GM03348 (cell line): ENCODE measurements at places on chromosomes 13 and 19.

GRCh38 chr13:40680659-40681323, 14.3 kb upstream of the FOXO1 start:
- DNase-seq = no peak

GRCh38 chr19:47438793-47439220, 19.5 kb upstream of the MEIS3 start:
- DNase-seq = no peak

GRCh38 chr13:47665043-47665442, 336.0 kb downstream of the SUCLA2 start:
- no peak for DNase-seq

DNA sequence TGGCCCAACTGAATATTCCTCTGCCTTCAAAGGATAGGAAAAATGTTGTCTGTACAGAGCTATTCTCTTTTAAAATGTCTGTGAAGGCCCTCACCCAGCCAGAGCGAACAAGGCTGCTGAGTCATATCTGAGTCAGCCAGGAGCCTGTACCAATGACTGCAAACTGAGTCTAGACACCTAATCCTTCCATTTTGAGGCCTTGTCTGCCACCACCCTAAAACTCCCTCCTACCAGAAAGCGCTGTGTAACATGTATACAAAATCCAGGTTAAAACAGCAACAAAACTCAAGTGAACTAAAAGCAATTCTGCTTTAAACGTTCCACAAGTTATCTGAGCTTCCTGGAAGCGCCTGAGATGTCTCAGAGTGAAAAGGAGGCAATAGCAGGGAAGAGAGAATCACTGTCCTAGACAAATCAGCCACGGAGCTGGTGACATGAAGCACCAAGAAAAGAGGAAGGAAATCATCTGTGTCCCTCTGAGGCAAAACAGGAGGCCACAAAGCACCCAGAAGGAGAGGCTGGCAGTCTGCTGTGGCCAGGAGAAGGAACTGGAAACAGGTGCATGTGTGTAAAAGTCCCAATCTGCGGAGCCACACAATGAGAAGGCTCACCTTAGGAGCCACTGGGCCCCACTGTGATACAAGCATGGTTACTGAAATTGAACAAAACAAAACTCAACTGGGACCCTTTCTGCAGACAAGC, 10.2 kb downstream of the DHRS12 start:
- DNase-seq = peak; percentile 62

GRCh38 chr13:95485518-95486144, 66.9 kb upstream of the CLDN10 start:
- no peak for DNase-seq

GRCh38 chr19:28694812-28695211, 518.1 kb downstream of the UQCRFS1 start:
- no peak for DNase-seq

- no peak for DNase-seq
Observed at GRCh38 chr13:63024458-63024857, 1608.8 kb upstream of the PCDH20 start.

- peak; percentile 82 for DNase-seq
Observed at GRCh38 chr13:41562083-41562482, 104.7 kb downstream of the RGCC start.

- no peak for DNase-seq
Observed at GRCh38 chr13:73832128-73832588, 302.0 kb downstream of the KLF12 start.

DNA sequence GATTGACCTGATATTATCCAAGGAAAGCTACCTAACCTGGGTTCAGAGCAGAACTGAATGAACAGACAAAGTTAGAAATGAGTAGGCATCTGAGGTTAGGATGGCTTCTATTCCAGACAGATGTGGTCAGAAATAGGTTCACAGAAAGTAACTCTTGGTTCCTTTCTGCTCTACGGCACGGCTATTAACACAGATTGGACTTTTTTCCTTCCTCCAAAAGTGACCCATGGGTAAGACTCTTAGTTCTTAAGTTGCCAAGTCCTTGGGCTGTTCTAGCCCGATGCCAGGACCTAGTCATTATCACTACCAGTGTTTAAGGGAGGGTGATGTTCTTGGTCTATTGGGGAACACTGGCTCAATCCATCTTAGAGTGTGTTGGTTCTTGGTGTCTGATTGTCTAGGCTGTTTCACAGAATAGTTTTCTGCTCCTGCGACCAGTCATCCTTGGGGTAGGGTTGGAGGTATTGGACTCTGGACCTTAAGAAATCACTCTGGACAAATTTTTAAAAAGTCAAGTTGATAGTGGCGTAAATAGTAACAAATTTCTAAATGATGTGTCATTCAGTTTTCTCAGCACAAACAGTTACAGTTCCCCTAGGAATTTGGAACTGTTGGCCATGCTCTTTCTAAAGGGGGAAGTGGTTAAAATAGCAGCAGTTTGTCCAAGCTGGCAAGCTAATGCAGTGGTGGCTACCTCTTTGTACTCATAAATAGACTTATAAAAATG, 60.1 kb upstream of the MYCBP2 start:
- peak; percentile 77 for DNase-seq

GRCh38 chr13:22050951-22051563, 380.2 kb downstream of the FGF9 start:
- no peak for DNase-seq

- DNase-seq = no peak
Observed at GRCh38 chr13:106220211-106220610, 315.3 kb downstream of the EFNB2 start.

DNA sequence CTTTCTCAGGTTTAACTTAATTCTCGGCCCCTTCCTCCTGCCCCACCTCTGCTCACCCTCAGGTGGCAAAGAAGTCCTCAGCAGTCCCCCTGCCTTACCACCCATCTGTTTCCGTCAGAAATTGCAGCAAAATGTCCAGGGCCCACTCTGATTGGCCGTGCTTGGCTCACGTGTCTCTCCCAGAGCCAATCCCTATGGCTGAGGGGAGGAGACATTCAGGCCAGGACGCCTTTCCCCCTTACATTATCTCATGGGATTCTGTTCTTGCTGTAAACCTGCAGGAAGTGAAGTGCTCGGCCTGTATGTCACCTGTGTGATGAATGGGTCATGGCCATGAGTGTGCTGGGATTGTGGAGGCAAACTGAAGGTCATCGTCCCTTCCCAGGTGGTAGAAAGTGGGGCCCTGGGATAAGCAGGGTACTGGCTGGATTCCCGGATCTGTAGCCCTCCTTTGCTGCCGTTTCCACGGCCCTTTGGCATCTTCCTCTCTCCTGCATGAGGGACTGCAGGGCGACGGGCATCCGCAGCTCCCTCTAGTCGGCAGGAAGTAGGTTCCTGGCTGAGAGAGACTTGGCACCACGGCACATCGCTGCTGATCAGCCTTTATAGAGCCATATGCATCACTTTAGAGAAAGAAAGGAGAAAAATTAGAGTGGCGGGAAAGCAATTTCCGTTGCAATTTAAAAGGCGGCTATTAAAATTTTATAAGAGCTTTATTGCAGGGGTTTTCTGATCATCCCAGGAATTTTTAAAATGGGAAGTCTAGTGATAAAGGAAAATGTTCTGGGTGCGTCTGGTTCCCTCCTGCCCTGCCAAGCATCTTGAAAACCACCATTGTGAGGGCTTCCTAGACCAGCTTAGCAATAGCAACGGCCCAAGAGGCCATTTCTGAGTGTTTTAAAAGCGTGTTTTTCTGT, 118.2 kb downstream of the SIPA1L3 start:
- DNase-seq = no peak

- DNase-seq = peak; percentile 45
Observed at GRCh38 chr19:41192574-41193429, at the start of gene CYP2S1. Gene CYP2S1, plus strand, starts transcription at chr19:41193219. Its CDS starts 46 bp downstream, at chr19:41193265.

GRCh38 chr19:21202865-21203494, 61.1 kb downstream of the ZNF431 start:
- peak; percentile 49 for DNase-seq

DNA sequence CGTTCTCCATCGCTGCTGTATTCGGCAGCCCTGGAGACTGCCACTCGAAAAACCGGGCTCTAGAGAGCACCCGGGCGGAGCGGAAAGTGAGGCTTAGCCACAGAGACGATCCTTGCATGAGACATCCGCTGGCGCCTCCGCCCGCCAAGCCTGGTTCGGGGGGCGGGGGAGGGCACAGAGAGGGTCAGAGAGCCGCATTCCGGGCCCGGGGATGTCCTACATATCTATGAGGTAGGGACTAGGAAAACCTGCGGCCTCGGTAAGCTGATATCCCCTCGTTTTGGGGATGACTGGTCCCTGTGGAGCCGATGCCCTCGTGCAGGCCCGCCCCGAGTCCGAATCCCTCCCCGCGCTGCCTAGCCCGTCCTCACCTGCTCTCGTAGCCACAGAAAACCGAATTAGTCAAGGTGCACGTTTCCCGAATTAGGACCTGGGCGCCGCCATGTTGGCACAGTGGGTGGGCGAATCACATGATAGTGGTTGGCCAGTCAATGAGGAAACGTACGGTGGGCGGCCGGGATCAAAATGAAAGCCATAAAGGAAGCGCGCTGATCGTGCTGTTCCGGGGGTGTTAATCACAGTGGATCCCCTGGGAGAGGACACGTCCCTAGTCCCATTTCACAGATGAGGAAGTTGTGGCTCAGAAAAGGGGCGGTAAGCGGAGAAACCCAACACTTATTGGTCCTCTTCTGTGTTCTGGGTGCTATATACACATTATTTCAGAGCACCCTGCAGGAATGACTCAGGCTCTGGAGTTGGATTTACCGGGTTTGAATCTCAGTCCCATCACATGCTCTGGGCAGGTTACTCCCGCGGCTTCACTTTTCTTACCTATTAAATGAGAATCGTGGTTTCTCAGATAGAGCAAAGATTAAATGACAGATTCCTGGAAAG, at the start of gene TRMT1:
Gene TRMT1 (minus strand): TSS at position 459 of the 894 bp plus-strand sequence. CDS start 341 bp downstream, at position 118.
- DNase-seq = peak; percentile 93

- DNase-seq = no peak
Observed at GRCh38 chr19:2232286-2233151, 3.6 kb downstream of the PLEKHJ1 start.

DNA sequence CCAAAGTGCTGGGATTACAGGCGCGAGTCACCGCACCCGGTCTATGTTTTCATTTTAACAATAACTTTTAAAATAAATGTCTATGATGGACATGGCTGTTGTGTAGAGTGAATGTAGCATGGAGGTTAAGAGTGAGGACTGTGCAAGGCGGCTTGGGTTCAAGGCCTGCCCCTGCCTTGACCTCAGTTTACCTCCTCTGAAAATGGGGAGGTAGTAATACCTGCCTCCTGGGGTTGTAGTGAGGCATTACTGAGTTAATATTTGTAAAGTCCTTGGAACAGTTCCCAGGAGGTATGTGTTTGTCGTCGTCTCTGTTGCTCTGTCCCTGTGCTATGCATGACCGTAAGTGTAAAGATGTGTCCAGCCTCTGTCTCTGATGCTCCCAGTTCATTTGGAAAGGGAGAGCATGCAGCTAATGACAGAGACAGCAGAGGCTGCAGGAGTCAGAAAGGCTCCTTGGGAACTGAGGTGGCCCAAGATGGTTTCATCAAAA, 9.4 kb downstream of the GARRE1 start:
- DNase-seq = no peak

GRCh38 chr19:46704379-46705076, 12.4 kb downstream of the PRKD2 start:
- DNase-seq = peak; percentile 89

DNA sequence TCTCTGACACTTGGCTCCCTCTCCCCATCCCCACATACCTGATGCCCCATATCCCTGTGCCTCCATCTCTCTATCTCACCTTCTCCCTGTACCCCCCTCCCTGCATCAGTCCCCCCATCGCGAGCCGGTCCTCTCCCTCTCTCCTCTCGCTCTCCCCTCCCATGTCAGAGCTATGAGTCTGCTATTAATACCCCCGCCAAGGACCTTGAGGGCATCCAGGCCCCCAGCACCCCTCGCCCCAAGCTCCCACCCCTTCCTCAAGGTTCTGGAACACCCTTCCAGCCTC, 1.6 kb downstream of the GRIN2D start:
- no peak for DNase-seq
